ENCODE measurements at places on chromosomes 5 and 9. TPM values are rescaled to one million over a fixed set of nuclear protein-coding genes. Genes with fewer than 3 reads are reported as not detected.

Gene AK6
- total RNA-seq = 77.2 TPM

Gene TEX48
- not detected for total RNA-seq

DNA sequence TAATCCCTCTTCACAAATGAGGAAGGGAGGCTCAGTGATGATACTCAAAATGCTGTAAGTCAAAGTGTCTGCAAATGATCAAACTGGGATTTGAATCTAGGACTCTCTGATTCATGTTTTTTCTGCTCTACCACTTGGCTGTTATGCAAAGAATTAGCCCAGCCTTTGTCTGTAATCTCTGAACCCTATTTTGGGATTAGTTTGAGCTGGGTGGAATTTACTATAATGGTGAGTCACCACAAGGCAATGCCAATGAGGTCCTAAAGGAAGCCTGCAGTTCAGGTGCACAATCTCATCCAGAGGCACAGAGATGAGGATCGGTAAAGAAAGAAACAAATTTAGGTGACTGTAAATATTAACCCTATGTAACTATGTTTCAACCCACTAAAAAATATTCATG, 29.2 kb downstream of the RFK start:
- H3K36me3 ChIP-seq = no peaks in the 10 kb centered on the region
- peak; percentile 78 for DNase-seq
- no peaks in the 10 kb centered on the region for H3K27me3 ChIP-seq
- H3K4me3 ChIP-seq = no peak overlapping the region
- H3K4me1 ChIP-seq = peaks cover 58% of the 10 kb centered on the region

DNA sequence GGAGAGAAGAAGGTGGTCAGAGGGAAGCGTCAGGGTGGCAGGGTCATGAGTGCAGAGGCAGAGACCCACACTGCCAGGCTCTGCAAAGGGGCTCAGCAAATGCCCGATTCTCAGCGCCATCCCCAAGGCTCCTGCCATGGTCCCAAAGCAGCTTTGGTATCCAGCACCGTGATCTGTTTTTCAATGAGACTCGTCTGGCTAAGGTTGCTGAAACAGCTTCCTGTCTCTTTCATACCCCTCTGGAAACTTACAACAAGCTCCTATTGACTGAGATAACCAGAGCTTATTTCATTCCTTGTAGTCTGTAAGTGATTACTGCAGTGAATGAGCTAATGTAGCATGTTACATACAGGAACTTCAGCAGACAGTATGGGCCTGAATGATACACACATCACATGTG, 568.6 kb upstream of the DAP start:
- DNase-seq = no peak
- no peak overlapping the region for H3K4me3 ChIP-seq
- no peaks in the 10 kb centered on the region for H3K36me3 ChIP-seq
- H3K27ac ChIP-seq = no peak overlapping the region

DNA sequence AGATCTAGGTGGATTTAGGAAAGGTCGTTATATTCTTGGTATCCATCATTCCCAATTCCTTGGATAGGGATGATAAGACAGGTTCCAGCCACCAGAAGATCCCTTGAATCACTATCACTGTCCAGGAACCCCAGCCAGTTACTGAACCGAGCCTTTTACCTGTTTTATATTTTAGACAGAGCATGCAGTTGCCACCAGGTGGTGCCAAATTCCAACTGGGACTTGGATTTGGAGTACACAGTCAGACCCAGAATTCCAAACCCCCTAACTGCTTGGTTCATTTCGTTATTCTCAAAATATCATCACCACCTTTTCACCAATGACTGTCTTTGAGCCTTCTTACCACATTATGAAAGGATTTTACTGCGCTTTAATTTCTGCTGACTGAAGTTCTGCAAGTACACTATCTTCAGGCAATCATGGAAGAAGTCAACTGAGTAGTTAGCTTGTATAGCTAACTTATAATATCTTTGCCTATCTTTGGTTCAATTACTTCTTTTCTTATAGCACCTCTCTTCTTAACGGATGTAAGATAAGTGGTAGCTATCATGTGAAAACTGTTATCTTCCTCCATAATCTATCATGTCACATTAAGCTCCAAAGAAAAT, 191.8 kb downstream of the PRR16 start:
- H3K4me3 ChIP-seq = no peak overlapping the region
- no peak overlapping the region for H3K27ac ChIP-seq
- DNase-seq = peak; percentile 18
- no peaks in the 10 kb centered on the region for H3K27me3 ChIP-seq

Gene FAM163B
- total RNA-seq = not detected

Gene ZNF462
- not detected for total RNA-seq

DNA sequence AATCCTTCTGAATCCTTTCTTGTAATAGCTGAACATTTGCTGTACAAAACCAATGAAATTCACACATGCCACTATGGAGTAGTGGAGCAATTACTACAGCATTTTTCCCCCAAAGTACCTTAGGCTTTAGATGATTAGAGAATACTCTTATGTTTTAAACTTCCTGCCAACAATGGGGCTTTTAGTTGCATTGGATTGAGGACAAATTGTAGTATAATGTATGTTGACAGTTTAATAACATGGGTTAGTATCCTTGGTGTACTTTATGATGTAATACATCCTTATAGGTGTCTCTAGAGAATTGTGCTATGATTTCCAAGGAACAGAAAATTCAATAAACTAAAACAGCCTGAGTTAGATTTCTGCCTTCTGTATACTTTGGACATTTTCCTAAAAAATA, 422.7 kb upstream of the GRAMD2B start:
- H3K4me3 ChIP-seq = no peak overlapping the region
- no peaks in the 10 kb centered on the region for H3K36me3 ChIP-seq
- H3K27ac ChIP-seq = no peak overlapping the region
- DNase-seq = no peak

DNA sequence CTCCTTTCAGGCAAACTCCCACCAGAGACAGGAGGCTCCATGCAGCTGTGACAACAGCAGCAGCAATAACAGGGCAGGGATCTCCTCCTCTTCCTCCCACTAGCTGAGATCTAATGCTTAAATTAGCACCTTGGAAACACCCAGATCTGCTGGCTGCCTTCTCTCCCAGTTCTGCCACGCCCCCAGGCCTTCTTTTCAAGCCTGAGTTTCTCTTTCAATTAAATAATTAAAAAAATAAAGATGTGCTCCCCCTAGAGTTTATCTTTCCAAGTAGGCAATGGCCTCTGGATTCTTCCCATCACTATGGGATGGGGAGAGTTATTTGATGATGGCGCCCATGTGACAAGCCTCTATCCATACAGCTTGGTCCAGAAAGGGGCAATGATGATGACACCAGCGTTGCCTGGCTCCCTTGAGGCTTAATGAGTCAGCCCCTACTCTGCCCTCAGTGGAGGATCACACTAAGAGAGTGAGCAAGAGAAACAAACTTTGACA, 3.8 kb downstream of the FAM219A start:
- H3K27ac ChIP-seq = no peak overlapping the region
- no peak overlapping the region for H3K4me3 ChIP-seq
- peaks cover 22% of the 10 kb centered on the region for H3K4me1 ChIP-seq

DNA sequence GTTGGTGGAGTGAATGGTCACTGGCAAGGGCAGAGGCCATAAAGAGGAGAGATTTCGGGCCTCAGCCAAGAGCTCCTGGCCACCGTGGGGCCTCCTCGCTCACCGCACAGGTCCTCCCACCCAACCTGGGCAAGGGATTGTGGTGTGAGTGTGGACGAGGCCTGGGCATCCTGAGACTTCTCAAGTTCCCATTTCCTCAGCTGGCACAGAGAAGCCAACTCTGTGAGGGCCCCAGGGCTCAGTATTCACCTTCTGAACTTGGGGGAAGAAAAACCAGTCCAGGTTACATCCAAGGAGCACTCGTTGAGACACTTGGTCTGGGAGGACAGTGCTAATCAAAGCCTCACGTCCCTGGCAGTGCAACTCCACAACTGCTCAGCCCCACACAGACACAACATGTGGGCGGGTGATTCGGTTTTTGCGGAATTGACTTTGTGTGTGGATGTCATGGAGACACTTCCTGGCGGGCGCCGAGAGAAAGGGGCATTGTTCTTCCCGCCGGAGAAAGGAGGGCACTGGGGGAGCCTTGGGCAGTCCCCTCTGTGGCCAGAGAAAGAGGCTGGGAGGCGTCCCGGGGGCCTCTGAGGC, 28.5 kb upstream of the NKD2 start:
- DNase-seq = peak; percentile 48
- H3K27me3 ChIP-seq = peaks cover 9% of the 10 kb centered on the region
- H3K4me3 ChIP-seq = no peak overlapping the region
- H3K36me3 ChIP-seq = no peaks in the 10 kb centered on the region

Gene PCDHA5
- not detected for total RNA-seq

GRCh38 chr5:132102944-132103331, 29.3 kb downstream of the CSF2 start:
- no peaks in the 10 kb centered on the region for H3K36me3 ChIP-seq
- H3K27me3 ChIP-seq = no peaks in the 10 kb centered on the region
- H3K27ac ChIP-seq = no peak overlapping the region
- H3K4me3 ChIP-seq = no peak overlapping the region

Gene CCNB1
- 431 TPM for total RNA-seq

GRCh38 chr5:52771343-52772039, 16.2 kb upstream of the ITGA1 start:
- no peak overlapping the region for H3K4me3 ChIP-seq
- H3K36me3 ChIP-seq = no peaks in the 10 kb centered on the region
- no peaks in the 10 kb centered on the region for H3K27me3 ChIP-seq
- H3K27ac ChIP-seq = no peak overlapping the region

DNA sequence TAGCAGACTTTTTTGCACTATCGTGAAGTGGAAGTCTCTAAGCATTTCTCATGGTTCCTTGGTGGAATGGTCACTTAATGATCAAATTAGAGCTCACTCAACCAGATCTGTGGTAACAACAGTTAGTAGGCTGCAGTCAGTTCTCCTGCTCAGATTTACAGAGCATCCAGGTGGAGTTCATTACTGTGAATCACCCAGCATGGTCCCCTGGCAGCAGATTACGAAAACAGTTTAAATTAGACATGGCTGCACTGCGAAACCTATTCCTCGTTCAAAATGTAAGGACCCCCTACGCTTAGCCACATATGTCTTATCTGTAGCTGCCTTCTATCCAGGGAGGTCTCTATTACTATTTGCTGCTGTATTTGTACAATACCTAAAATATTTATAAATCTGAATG, 823.6 kb upstream of the ARRDC3 start:
- H3K36me3 ChIP-seq = no peaks in the 10 kb centered on the region
- H3K27ac ChIP-seq = no peak overlapping the region
- H3K4me3 ChIP-seq = no peak overlapping the region
- H3K27me3 ChIP-seq = no peaks in the 10 kb centered on the region
- DNase-seq = no peak
- no peaks in the 10 kb centered on the region for H3K4me1 ChIP-seq

- no peak for DNase-seq
- H3K36me3 ChIP-seq = no peaks in the 10 kb centered on the region
- H3K27ac ChIP-seq = no peak overlapping the region
- H3K4me3 ChIP-seq = no peak overlapping the region
- peaks cover 4% of the 10 kb centered on the region for H3K27me3 ChIP-seq
Measured at GRCh38 chr5:6399980-6400910, 21.9 kb upstream of the MED10 start.

DNA sequence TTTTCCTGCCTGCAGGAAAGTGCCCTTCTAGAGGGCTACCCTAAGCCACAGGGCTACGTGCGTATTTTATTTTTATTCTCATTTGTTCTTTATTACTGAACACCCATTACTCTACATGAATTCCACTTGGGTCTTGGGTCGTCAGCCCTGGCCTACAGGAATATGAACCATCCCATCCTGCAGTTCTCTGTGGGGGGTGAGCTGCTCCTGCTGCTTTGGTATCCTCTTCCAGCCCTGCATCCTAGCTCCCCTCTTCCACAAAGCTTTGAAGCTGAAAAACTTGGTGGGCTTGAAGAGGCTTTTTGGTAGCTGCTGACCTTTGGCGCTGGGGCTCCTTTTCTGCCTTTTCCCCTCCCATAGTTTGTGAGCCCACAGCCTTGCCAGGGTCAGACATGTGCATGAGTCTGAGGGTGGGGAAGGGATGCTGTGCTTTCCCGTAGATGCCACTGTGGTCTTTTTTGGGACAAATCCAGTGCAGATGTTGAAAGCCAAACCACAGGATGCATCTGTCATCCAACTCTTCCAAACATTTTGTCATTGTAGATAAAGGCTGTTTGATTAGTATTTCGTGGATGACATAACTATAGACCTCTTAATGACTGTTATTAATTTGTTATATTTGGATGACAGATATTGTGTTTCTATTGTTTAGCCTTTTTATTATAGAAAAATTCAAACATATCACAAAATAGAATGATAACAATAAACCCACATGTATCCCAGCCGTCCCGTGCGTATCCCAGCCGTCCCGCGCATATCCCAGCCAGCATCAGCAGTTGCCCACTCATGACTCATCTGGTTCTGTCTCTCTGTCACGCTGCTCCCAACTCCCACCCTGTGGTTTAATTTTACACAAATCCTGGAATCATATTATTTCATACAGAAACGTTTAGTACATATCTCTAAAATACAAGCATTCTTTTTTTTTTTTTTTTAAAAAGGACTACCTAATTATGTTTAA, 43.9 kb downstream of the SLC46A2 start:
- H3K36me3 ChIP-seq = peaks cover 9% of the 10 kb centered on the region
- H3K4me1 ChIP-seq = peaks cover 3% of the 10 kb centered on the region
- H3K27ac ChIP-seq = no peak overlapping the region
- no peaks in the 10 kb centered on the region for H3K27me3 ChIP-seq
- DNase-seq = no peak

DNA sequence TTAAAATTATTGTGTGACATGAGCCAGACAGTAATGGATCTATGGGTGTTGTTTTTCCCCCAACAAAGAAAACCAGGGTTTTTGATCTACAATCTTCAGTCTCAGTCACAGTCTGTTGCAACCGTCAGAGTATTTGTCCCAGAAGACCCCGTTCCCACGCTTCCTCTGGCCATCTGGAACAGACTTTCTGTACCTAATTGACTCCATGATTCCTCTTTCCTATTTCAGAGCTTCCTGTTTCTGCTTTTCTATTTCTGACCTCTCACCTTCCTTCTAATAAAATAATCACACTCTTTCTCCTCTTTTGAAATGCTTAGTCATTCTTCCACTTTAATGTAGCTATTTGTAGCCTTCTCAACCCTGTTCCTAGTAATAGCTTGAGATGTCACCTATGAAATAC, 1044.8 kb downstream of the DTWD2 start:
- H3K27me3 ChIP-seq = no peaks in the 10 kb centered on the region
- no peaks in the 10 kb centered on the region for H3K36me3 ChIP-seq
- H3K27ac ChIP-seq = no peak overlapping the region
- H3K4me3 ChIP-seq = no peak overlapping the region
- no peaks in the 10 kb centered on the region for H3K4me1 ChIP-seq
- no peak for DNase-seq

- H3K4me3 ChIP-seq = no peak overlapping the region
- H3K27me3 ChIP-seq = no peaks in the 10 kb centered on the region
- no peaks in the 10 kb centered on the region for H3K4me1 ChIP-seq
- no peak for DNase-seq
Measured at GRCh38 chr5:56557198-56557597, 258.2 kb upstream of the MAP3K1 start.

GRCh38 chr9:91834740-91835139, 115.3 kb downstream of the ROR2 start:
- no peak for DNase-seq
- H3K27ac ChIP-seq = no peak overlapping the region
- no peaks in the 10 kb centered on the region for H3K36me3 ChIP-seq
- peaks cover 53% of the 10 kb centered on the region for H3K27me3 ChIP-seq

Gene SOHLH1
- 0.32 TPM for total RNA-seq

GRCh38 chr5:33939556-33940262, 3.5 kb downstream of the RXFP3 start:
- H3K27ac ChIP-seq = no peak overlapping the region
- no peaks in the 10 kb centered on the region for H3K4me1 ChIP-seq
- no peak for DNase-seq
- H3K27me3 ChIP-seq = peaks cover 15% of the 10 kb centered on the region

Measured in HepG2 (cell line).